ENCODE measurements at places on chromosomes 7 and 10.
A peak's percentile ranks its signal among the peaks of the same experiment; 100 is the strongest.

GRCh38 chr7:131196803-131197202 lies 130.9 kb upstream of the MKLN1 start:
- DNase-seq, result no peak

- DNase-seq, result no peak
These were observed 71.5 kb downstream of the EBF3 start for GRCh38 chr10:129892548-129893052.

- no peak for DNase-seq
These were observed 12.9 kb downstream of the BHLHA15 start for GRCh38 chr7:98223898-98224700.

DNA sequence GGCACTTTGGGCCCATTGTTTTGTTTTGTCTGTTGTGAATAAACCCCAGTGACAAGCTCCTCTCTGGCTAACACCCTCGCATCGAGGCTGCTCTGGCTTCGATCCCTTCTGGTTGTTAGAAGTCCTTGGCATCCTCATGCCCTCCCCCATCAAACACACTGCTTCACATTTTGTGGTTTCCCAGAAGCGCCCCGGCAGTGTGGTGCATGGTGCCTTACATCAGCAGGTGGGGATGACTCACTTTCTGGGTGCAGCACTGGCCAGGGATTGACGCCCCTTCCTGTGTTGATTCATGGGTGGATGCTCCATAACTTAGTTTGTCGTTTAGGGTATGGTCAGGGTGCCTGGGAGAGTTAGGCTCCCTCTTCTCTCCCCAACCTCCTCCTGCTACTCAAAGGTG lies 51.4 kb downstream of the PLPP4 start:
- DNase-seq, result no peak

- no peak for DNase-seq
These were observed 190.2 kb upstream of the HGF start for GRCh38 chr7:81960026-81960425.

DNA sequence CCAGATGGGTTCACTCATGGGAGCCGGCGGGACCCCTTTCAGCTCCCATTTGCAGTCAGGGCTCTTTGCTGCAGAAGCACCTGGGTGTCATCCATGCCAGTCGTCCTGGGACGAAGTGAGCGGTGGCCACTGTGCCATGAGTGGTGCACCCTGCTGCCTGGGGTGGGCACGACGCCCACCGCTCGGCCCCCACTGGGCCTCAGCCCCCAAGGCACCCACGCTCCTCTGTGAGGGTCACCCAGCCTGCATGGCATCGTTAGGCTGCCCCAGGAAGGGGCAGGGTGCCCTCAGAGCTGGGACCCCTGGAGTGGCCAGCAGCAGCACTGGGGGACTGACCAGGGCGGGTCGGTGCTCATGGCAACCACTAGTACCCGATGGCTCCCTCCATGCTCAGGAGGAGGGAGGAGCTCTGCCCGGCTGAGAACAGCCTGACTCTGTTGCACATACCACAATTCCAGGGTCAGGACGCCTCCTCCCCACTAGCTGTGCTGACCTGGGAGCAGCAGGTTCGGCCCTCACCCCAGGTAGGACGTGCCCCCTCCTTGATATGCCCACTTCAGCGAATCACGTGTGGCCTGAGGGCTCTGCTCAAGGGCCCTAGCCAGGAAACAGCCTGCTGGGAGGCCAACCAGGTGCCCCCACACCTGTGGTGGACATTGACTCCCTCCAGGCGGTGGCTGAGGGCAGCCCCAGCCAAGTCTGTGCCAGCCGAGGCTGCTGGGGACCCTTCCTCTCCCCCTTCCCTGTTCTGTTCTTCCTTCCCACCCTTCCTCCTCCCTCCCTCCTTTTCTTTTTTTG lies 28.5 kb upstream of the CFAP46 start:
- DNase-seq, result no peak

GRCh38 chr10:92747600-92747999 lies 57.8 kb downstream of the HHEX start:
- DNase-seq, result no peak

DNA sequence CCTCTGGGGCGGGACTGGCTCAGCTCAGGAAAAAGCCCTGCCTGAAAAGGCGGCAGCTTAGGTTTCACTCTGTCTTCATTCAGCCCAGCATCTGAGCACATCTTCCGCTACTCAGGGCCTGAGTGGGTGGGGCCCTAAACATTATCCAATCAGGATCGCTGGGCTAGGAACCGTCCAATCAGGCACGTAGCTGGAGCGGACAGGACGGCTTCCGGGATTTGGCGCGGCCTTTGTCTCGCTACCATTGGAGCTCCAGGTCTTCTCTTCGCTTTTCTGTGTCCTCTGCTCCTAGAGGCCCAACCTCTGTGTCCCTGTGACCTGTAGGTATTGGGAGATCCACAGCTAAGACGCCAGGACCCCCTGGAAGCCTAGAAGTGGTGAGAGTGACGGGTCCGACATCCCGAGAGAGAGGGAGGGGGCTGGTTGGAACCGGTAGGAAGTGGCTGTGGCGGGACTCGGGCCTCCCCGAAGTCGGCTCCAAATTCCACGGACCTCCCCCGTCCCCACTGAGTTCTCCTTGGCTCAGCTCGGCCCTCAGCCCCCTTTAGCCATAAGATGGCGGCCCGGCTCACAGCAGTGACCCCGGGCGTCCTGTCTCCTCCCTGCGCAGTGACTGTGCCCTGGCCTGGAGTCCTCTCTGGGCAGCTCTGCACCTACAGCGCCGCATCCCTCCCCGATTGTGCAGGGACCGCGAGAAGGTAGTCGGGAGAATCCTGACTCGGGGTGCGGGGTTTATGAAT lies 99.1 kb downstream of the ZNF680 start:
- DNase-seq, result peak; percentile 38

- no peak for DNase-seq
These were observed 333.0 kb upstream of the TPK1 start for GRCh38 chr7:145168879-145169278.

GRCh38 chr10:92714872-92715271 lies 25.1 kb downstream of the HHEX start:
- no peak for DNase-seq

GRCh38 chr10:44030738-44031137 lies 354.2 kb downstream of the CXCL12 start:
- DNase-seq, result no peak

- DNase-seq, result no peak
These were observed 7.3 kb upstream of the PNLIP start for GRCh38 chr10:116538456-116538855.

- DNase-seq, result no peak
These were observed 82.7 kb downstream of the SLC25A13 start for GRCh38 chr7:96238976-96239766.

DNA sequence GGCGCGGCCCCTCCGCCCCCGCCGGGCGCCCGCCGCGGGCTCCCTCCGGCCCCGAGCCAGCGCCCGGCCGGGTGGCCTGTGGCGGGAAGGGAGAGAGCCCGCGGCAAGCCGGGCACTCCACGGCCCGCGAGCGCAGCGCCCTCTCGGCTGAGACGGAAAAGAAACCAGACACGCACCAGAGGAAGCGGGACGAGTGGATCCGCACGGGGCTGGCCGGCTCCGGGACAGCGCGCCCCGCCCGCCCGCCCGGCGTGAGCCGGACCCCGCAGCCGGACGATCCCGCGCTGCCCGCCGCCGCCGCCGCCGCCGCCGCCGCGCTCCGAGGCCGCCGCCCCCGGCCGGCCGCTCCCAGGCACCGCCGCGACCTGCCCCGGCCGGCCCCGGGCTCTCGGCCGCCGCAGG lies 300 bp downstream of the ARHGAP21 start:
- DNase-seq, result no peak

GRCh38 chr10:26776258-26776657 lies 78.8 kb downstream of the PDSS1 start:
- no peak for DNase-seq

DNA sequence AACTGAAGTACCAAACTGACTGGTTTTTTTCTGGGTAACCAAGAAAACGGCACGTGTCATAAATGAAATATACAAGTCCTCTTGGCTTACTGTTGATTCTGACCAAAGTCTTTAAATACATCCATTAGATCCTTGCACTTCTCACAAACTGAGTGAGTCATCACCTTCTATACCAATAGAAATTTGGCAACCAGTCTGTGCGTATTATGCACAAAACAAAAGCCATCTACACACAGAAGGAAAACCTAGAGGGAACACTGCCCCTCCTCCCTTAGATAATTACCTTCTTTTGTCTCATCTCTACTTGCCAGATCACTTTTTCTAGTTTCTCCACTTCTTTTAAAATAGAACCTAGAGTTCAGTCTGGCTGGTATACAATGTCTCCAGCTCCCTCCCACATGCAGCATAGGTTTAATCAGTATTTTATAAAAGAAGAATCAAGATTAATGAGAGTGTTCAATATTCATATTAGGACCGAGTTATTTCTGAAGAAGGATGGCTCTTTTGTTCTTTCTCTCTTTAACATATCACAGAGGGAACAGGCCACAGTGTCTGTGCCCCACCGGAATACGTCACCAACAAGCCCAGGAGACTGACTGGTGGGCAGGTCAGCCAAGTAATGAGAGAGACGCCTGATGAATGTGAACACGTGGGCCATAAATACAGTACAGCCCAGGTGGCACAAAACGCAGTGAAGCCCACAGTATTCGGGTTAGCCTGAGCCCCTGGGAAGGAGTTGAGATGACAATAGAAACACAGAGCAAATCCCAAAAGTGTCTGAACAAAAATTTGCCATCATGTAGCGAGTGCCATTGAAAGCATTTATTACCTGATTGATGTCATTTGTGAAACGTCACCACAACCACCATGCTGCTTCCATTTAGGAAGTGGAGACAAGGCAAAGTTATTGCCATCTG lies 91.3 kb downstream of the KIAA1549 start:
- DNase-seq, result no peak

GRCh38 chr10:100978121-100978900 lies 9.0 kb downstream of the MRPL43 start:
- no peak for DNase-seq

DNA sequence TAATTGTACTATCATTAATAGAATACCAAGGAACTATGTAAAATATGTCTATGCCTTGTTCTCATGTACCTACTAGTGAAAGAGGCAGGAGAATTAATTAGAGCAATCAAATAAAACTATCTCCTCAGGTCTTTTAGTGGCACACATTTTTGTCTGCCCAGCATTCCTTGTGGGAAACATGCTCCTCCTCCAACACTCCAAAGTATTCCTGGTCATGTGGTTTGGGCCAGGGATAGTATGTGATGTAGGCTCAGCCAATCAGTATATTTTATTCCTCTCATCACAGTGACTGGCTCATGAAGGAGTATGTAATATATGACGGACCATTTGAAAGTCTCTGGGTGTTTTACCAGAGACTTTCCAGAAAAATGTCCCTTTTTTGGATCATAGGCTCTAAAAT lies 16.7 kb upstream of the SYPL1 start:
- DNase-seq, result no peak

- peak; percentile 50 for DNase-seq
These were observed 69.0 kb downstream of the CREM start for GRCh38 chr10:35195361-35196306.

- no peak for DNase-seq
These were observed 89.6 kb upstream of the SMIM30 start for GRCh38 chr7:113207931-113208330.

DNA sequence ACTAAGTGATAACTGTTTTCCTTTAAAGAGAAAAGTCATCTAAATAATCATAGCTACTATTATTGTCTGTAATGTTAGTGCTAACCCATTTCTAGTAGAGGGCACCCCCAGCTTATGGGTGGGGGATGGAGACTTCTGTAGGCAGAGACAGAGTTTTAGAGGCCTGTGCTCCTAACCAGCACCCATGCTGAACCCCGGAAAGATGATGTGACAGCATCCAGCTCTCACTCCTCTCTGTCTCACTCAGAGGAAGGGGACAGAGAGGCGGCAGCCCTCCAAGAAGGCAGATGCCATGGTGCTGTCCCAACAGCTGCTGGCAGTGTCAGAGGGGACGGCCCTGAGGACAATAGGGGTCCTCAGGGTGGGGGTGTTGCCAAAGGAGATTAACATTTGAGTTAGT lies 74.4 kb upstream of the PRLHR start:
- DNase-seq, result no peak

Data from thoracic aorta (tissue), 2 donors.